ENCODE measurements at places on chromosomes 4 and X.

- DNase-seq: no peak
Measured at GRCh38 chrX:84161641-84162040, 26.4 kb downstream of the RPS6KA6 start.

DNA sequence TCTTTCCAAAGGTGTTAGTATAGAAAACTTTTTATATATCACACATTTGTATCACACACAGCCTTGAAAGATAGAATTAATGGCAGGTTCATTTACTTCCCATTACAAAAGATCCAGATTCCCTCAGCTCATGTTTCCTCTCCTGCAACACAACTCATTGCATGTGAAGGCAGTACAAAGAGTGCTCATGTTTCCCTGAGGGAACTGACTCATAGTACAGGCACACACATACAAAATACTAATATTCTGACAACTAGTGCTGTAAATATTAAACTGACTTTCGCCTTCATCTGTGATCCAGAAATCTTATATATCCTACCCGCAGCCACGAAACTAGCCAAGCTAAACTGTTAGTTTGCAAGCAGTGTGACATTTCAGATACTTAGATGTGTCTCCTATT, 819.8 kb upstream of the PCDH7 start:
- no peak for DNase-seq

GRCh38 chr4:39204543-39204942, 22.2 kb downstream of the WDR19 start:
- no peak for DNase-seq

GRCh38 chrX:16992951-16993350, 46.5 kb downstream of the REPS2 start:
- no peak for DNase-seq

DNA sequence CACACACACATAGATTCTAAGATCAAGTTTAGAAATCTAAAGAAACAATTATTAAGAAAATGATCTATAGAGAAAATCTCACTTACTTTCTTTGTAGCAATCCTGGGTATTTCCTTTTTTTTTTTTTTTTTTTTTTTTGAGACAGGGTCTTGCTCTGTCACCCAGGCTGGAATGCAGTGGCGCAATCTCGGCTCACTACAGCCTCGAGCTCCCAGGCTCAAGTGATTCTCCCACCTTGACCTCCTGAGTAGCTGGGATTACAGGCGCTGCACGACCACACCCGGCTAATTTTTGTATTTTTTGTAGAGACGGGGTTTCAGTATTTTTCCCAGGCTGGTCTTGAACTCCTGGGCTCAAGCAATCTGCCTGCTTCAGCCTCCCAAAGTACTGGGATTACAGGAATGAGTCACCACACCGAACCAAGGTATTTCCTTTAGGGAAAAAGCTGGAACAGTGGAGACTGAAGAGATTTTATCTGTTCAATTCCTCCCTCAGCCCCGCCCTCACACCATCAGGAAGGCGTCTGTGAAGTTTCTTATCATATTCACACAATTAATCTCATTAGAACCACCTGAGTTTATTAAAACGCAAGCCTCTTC, at the start of gene TRIML2:
TSS of gene TRIML2 (minus strand) at position 447 of the 599 bp plus-strand sequence. CDS start 4,235 bp downstream, outside the sequence.
- DNase-seq: no peak
